MG63 (cell line): ENCODE measurements at places on chromosomes 11 and 22. TPM values are rescaled to one million over a fixed set of nuclear protein-coding genes. Genes with fewer than 3 reads are reported as not detected.

DLG2 gene
- 0.10 TPM in 1 of 2 replicates, not detected in the other for total RNA-seq

MCM5 gene
- total RNA-seq = 72.8 and 117 TPM in 2 replicates

OR51B2 gene
- total RNA-seq = not detected in 2 replicates

VSIG2 gene
- total RNA-seq = not detected in 2 replicates

SMTNL1 gene
- total RNA-seq = not detected in 2 replicates

RIN1 gene
- 45.3 and 65.7 TPM in 2 replicates for total RNA-seq

DNA sequence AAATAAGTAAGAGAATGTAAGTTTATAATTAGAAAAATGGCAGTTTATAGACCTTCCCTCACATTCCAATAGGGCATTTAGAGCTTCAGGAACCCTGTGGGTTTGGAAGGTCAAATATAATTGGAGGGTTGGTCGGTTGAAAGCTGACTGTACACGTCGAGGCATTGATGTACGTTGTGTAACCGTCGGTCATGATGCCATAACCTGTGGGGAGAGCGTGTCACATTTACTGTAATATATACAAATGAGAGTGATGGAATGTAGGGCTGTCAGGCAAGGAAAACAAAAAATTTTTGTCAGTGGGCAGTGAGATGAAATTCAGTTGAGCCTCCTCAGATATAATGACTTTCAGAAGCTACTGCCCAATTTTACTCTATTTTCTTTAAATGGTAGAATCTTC lies 88.5 kb downstream of the ARL14EP start:
- no peak for DNase-seq

DNA sequence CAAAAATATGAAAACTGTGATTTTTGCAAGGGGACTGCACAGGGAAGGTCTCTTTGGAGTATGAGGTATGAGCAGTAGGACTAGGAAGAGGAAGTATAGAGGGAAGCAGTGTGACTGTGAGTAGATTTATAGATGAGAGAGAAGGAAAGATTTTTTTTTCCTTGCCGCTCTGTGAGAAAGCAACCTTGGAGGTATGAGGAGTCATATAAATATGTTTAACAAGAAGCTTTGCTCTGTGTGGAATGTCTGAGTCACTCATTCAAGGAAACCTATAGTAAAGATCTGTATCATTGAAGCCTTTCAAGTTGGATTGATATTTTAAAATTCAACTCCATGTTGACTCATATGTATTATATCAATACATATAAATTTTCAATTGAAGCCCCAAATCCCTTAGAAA lies 26.2 kb downstream of the DNHD1 start:
- no peak for DNase-seq

- no peak for DNase-seq
These were observed 34.6 kb downstream of the DKK3 start for GRCh38 chr11:11973866-11974265.

- no peak for DNase-seq
These were observed 595.0 kb upstream of the LRRC4C start for GRCh38 chr11:42054351-42054900.

- DNase-seq = no peak
These were observed 21.2 kb downstream of the DAGLA start for GRCh38 chr11:61701242-61701886.

DNA sequence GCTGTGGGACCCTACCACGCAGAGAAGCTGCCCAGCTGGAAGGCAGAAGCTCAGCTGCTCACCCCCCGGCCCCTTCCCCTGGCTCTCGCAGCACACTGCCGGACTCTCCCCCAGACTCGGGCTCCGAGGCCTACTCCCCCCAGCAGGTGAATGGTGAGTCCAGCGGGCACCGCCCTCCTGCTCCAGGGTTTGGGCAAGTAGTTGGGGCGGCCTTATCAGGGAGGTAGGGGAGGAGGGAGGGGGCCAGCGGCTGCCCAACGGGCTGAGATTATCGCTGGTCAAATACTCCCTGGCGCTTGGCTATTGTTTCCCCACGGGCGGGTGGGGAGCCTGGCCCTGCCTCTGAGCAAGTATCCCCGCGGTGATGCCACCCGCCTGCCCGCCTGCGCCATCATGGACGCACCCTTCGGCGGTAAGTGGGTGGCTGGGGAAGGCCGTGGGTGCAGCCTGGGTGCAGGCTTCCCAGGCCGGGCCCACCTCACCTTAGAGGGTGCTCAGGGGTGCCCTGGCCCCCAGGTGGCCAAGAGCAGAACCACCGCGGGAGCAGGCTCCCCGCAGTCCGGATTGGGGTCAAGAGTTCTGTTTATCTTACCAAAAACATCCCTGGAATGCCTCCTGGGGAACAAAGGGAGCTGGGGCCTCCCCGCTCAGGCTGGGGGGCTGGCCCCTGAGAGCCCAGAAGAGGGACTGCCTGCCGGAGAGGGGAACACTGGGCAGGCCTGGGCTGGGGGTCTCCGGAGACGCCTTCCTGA lies 16.9 kb downstream of the MYRF start:
- no peak for DNase-seq
